ENCODE measurements at places on chromosomes 3 and 15.

DNA sequence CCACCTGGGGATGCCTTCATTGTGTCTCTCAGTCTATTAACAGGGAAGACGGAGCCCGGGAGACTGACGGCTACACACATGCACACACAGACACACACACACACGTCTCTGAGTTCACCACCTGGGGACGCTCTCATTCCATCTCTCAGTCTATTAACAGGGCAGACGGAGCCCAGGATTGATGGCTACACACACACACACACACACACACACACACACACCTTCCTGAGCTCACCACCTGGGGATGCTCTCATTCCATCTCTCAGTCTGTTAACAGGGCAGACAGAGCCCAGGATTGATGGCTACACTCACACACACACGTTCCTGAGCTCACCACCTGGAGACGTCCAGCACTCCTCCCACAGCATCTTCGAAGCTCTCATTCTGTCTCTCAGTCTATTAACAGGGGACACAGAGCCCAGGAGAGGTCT lies 143.9 kb downstream of the OR4M2 start:
- no peak for DNase-seq

DNA sequence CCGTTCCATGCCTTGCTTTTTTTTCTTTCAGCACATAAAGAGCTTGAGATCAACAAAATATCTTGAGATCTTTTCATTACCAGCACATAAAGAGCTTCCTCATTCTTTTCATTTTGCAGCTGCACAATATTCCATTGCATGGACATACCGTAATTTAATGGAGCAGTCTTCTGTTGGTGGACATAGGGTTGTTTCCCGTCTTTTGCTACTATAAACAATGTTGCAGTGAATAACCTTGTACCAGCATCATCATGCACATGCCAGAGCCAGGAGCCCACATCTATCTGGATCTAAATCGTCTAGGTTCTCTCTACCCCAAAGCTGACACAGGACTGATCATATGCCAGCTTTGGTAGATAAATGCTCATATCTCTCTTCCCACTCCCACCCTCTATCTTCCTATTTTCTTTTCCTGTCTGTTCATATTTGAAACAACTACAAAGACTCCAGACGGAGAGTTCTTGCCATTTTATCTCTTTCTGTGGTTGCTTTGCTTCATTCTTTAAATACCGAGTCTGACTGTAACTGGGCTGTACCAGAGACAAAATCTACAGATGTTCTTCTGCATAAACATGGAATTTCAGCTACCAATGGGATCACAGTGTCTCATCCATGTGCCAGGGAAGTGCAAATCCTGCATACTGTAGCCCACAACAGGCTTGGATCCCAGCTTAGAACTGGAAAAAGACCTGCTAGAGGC lies 47.1 kb upstream of the AKAP13 start:
- DNase-seq, result no peak

- no peak for DNase-seq
Measured at GRCh38 chr15:73630921-73631362, 2.2 kb downstream of the NPTN start.

GRCh38 chr3:32220006-32220405 lies 18.5 kb upstream of the CMTM8 start:
- DNase-seq, result no peak

DNA sequence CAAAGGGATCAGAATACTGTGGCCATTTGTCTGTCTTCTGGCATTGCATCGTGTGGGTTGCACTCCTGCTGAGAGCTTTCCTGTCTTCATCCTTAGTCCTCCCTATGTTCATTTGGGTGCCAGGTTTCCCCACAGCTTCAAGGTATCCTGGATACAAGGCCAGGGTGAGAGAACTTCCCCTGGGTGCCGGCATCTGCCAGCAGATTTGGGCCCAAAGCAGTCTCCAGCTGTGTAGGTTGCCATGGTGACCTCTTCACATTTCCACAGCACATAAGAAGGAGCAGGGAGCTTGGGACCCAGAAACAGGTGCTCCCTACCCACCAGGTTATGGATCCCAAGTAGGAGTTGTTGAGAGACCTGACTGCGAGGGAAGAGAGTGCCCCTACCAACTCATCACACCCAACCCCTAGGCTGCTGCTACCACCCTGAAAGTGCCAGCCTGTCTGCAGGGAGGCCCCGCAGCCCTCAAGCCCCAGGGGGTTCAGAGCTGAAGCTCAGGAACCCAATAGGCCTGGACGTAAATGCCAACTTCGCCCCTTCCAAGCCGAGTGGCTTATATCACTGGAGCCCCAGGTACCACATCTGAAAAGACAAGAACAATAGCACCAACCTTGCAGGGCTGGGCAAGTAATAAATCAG lies 19.9 kb downstream of the TTC21A start:
- DNase-seq, result no peak

- no peak for DNase-seq
Measured at GRCh38 chr3:61564395-61565059, 3.2 kb downstream of the PTPRG start.

Measured in stimulated activated CD4-positive, alpha-beta T cell treated with anti-CD3 and anti-CD28 coated beads, TNF-alpha, amount 100 ng/mL, for 48 hours (primary cell).